ENCODE measurements at places on chromosomes 2 and 18.

- no peak for DNase-seq
Observed at GRCh38 chr18:75029481-75029880, 179.5 kb downstream of the PTGR3 start.

DNA sequence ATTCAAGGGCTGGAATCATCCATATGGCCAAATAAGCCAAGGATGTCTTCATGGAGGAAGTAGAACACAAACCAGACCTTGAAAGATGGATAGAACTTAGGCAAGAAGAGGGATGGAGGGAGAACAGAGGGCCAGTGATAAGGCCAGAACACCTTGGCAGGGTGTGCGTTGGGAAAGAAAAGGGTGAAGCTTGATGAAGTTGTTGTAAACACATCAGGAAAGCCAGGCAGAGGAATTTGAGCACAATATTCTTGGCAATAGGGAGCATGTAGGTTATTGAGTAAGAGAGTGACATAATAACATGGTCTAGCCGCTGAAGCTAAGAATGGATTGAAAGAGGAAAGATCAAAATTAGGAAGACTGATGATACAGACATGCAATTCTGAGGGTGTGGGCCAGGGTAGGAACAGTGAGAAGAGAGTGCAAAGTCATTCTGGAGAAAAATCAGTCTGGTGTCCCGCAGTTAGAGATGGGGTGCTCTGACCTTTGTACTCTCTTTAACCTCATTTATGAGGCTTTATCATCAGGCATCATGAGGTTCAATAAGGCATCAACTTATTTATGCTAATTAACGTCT lies 41.0 kb downstream of the SLC14A2 start:
- no peak for DNase-seq

DNA sequence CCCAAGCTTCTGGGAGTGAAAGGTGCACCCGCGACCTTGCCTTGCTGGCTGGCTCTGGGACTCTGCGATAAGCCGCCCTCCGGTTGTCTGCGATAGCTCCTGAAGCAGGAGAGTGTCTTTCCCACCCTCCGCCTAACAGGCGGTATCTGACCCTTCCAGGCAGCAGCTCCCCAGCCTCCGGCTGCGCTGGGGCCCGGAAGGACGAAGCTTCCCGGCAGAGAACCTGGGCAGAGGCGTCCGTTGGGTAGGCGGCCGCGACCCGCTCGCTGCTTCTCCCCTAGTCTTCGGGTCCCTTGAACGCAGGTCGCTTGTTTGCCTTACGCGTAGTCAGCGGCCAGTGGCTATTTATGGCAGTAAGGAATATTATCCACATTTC lies 446 bp upstream of the RHBDD1 start:
- DNase-seq = peak; percentile 94

GRCh38 chr2:241908686-241909420 lies 39.3 kb downstream of the RTP5 start:
- no peak for DNase-seq

DNA sequence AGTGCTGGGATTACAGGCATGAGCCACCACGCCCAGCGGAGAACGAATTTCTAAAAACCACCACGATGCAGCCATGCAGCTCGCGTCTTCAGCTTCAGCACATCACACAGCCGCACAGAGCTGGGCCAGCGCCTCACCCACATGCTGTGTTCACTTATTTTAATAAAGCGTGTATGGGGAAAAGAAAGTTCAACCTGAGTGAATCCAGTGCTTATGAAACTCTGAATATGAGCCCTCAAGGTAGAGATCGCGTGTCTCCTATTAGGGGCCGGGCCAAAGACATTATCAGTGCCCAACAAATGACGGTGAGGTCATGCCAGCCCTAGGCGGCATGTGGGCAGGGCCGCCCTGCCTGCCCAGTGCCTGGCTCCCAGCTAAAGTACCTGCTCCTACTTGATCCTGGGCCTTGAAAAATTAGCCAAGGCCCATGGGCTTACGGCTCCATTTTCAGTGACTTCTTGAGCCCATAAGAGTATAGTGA lies 44.3 kb downstream of the SPRED2 start:
- peak; percentile 79 for DNase-seq

- no peak for DNase-seq
Observed at GRCh38 chr2:224525774-224526173, 59.4 kb downstream of the CUL3 start.
